ENCODE measurements at places on chromosomes 13 and 19. TPM values are rescaled to one million over a fixed set of nuclear protein-coding genes. Genes with fewer than 3 reads are reported as not detected.

Gene PSG2
- total RNA-seq, result not detected

Gene SIGLEC14
- 1.4 TPM for total RNA-seq

Gene PRPF31
- total RNA-seq, result 104 TPM

Gene PTBP1
- 447 TPM for total RNA-seq

Gene ZNF415
- not detected for total RNA-seq

Gene ZNF726
- total RNA-seq, result 8.7 TPM

Gene TNNI3
- not detected for total RNA-seq

Gene STAP2
- total RNA-seq, result 3.6 TPM

Gene FBXO27
- not detected for total RNA-seq

Gene MYO16
- total RNA-seq, result not detected

Measured in HT1080 (cell line).